ENCODE measurements at places on chromosomes 4 and X. TPM values are rescaled to one million over a fixed set of nuclear protein-coding genes. Genes with fewer than 3 reads are reported as not detected.

Gene SPANXB1
- 131 TPM for total RNA-seq

Gene SLITRK4
- not detected for total RNA-seq

Gene FGB
- total RNA-seq, result not detected

Gene MEPE
- not detected for total RNA-seq

Gene SPANXD
- 1.5 TPM for total RNA-seq

Gene PRDM5
- total RNA-seq, result 4.3 TPM

Gene PABPC1L2B
- 0.06 TPM for total RNA-seq

Gene FGD1
- 2.5 TPM for total RNA-seq

Gene UGT2B11
- total RNA-seq, result not detected

Gene NHSL2
- total RNA-seq, result 2.3 TPM

Gene PTPN13
- total RNA-seq, result 3.0 TPM

Data from Daoy (cell line).